ENCODE measurements at places on chromosomes 1 and 21. TPM values are rescaled to one million over a fixed set of nuclear protein-coding genes. Genes with fewer than 3 reads are reported as not detected.

DNA sequence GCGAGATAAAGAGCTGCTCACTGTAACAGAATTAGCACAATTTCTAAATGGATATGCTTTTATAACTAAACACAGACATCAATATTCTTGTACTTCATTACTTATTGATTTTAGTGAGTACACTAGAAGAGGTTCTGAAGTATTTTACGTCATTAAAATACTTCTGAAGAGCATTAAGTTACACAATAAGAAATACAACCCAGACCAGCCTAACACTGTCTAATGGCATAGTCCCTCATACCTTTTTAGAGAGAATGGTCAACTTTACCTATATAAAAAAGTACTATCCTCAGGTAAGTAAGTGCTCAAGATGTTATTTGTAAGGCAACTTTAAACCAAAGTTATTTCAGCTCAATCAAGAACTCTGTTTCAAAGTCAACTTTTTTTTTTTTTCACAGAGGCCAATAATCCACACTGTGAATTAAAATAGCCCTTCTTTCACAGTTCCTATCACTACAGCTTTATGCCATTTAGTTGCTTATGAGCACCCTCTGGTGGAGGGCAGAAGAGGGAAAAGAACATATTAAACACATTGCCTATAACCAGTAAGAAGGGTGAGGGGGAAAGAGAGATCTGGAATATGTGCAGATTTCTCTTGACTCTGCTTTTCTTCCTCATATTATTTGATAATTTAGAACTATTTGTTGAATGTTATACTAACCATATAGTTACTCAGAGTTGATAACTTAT lies 182.1 kb upstream of the DMRTA2 start:
- H3K27me3 ChIP-seq = no peaks in the 10 kb centered on the region
- H3K36me3 ChIP-seq = no peaks in the 10 kb centered on the region
- DNase-seq = peak; percentile 16

DNA sequence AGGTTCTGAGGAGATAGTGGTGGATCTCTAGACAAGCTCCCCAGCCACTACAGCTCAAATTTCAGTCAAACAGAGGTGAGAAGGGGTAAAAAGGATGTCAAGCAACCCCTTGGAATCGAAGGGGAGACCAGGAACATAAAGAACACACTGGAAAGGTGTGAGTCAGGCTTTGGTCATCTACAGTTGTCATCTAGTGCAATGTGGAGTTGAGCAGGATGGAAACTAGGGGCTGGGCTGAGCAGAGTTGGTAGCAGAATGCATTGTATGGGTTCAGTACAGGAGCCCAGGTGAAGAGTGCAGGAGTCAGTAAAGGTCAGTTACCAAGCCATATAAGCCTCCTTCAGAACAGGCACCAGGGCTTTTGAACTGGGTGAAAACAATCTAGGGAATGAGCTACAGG lies 52.7 kb upstream of the VAV3 start:
- no peaks in the 10 kb centered on the region for H3K36me3 ChIP-seq
- H3K27me3 ChIP-seq = no peaks in the 10 kb centered on the region
- no peak for DNase-seq
- H3K27ac ChIP-seq = no peak overlapping the region
- no peak overlapping the region for H3K4me3 ChIP-seq
- H3K4me1 ChIP-seq = peaks cover 7% of the 10 kb centered on the region

DNA sequence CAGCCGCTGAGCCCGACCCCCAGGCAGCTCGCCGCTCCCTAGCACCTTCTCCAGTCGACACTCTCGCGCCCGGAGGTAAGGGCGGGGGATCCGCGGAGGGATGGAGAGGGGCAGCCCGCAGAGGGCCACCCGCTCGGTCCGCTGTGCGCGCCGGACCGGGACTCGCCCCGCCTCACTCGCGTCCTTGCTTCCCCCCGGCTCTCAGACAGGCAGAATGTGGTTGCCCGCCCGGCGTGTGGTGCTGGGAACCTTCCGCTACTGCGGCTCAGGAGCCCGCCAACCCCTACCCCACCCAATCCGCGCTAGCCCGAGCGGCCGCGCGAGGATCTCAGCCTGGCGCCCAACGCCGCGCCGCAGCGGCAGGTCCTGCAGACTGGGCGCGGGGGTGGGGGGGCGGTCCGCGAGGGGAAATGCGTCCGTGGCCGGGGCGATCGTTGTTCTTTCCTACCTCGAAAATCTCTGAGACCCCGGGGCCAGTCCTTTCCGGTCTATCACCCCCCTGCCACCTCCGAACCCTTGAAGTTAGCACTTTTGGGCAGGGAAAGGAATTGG lies 404 bp downstream of the LRRC8C start:
- H3K27ac ChIP-seq = peak overlapping the region; percentile 98
- peaks cover 66% of the 10 kb centered on the region for H3K4me1 ChIP-seq

The DRAM2 gene
- 34.4 TPM for total RNA-seq

The LAX1 gene
- total RNA-seq = 20.6 TPM

The NUDT4B gene
- total RNA-seq = 0.46 TPM
